ENCODE measurements at places on chromosomes 13 and 19.

- DNase-seq, result no peak
These were observed 466.6 kb downstream of the SLITRK6 start for GRCh38 chr13:85332615-85333014.

- DNase-seq, result no peak
These were observed 30.8 kb downstream of the FAM124A start for GRCh38 chr13:51252954-51253532.

DNA sequence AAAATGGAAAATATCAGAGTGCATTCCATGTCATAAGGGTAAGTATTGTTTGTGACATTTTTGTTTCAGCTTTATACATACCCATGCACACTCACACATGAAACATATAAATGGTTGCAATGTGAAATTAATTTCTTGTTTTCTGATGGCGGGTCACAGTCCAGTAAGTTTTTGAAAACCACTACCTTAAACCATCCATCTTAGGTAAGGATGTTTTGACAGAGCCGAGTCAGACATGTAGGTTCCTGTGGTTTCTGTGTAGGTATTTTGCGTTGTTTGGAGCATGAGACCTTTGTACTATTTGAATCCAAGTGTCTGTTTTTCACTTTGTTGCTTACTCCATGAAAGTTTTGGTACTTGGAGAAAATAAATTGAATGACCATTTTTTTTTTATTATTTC is 121.7 kb downstream of the B3GLCT start:
- DNase-seq, result no peak

GRCh38 chr19:28884786-28885476 is 328.0 kb downstream of the UQCRFS1 start:
- DNase-seq, result no peak

- no peak for DNase-seq
These were observed 14.1 kb downstream of the SLC27A5 start for GRCh38 chr19:58497634-58498170.

DNA sequence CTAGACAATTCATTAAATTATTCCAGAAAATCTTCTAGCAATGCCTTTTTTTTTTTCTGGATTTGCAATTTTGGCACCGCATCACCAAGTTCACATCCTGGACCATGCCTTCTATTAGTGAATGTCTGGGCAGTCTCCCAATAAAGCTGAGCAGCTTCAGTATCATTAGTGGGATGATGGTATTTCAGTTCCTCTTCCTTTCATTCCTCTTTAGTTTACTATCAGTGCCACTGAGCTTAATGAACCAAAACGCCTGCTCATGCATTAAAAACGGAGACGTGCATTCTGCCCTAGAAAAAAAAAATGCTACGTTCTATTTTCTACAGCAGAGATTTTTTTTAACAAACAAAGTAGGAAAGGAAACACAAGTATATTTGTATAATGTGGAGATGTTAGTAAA is 343.0 kb downstream of the PCDH9 start:
- no peak for DNase-seq

DNA sequence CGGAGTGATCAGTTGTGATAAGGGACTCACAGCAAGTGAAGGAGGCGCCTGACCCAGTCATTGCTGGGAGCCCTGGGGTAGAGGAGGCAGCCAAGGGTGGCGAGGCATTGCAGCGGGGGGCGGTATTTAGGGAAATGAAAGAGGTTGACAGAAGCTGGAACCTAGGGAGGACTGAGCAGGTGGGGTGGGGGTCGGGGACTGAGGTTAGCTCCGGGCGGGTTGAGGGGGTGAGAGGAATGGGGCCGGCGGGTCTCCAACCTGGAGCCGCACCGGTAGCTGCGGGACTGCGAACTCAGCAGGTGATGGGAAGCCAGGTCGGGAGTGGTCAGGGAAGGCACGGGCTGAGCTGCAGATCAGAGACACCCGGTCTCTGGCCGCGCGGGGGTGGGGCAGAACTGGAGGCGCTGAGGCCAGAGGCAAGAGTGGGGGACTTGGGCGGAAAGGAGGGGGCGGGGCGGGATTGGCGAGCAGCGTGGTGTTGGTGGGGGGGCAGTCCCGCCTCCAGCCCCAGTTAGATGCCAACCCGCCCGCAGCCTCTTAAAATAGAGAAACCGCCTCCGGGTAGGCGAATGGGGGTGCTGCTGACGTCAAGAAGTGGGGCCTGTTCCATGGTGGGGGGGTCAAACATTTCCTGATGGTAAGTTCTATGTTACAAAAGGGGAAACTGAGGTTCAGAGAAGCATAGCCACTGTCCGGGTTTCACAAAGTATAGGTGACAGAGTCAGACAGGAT is 1.5 kb downstream of the MAST3 start:
- DNase-seq, result no peak

DNA sequence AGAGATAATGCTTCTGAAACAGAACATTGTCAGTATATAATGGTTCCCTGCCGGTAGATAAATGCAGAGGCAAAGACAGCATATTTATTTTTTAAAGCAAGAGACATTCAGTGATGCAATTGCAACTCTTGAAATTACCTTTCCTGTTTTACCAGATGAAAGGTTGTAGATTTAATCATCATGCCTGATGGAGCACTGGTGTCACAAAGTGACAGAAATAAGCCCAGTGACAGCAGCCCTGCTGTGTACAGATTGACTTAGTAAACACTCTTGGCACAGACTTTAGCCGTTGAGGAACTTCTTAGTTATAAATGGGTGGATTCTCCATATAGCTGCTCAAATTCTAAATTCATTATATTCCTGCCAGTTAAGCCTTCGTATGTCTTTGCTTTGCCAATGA is 172.5 kb downstream of the ITGBL1 start:
- DNase-seq, result no peak

DNA sequence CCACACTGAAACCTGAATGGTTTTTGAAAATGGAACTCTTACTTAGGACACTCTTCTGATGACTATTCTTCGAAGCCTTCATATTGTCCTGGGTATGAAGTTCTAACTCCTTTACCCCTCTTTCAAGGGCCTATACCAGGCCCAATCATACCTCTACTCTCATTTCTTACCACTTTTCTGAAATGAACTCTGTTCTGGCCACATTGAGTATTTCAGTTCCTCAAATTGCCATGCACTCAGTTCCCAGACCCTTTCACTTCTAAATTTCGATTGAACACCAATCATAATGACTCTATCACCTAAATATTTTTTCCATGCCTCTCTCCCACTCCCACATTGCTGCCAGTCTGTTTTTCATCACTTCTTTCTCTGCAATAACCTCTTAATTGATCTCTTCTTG is 53.7 kb downstream of the LACC1 start:
- no peak for DNase-seq

GRCh38 chr19:48629599-48630295 is 7.4 kb downstream of the DBP start:
- DNase-seq, result no peak

GRCh38 chr13:101755228-101755887 is 302.9 kb downstream of the ITGBL1 start:
- no peak for DNase-seq

- DNase-seq, result no peak
These were observed 200.2 kb downstream of the KATNAL1 start for GRCh38 chr13:30107121-30107520.

- peak; percentile 86 for DNase-seq
These were observed 22.8 kb upstream of the ITM2B start for GRCh38 chr13:48210178-48210577.

GRCh38 chr13:46861959-46862358 is 34.9 kb downstream of the HTR2A start:
- no peak for DNase-seq

- no peak for DNase-seq
These were observed 33.6 kb downstream of the MTMR6 start for GRCh38 chr13:25253702-25254101.

DNA sequence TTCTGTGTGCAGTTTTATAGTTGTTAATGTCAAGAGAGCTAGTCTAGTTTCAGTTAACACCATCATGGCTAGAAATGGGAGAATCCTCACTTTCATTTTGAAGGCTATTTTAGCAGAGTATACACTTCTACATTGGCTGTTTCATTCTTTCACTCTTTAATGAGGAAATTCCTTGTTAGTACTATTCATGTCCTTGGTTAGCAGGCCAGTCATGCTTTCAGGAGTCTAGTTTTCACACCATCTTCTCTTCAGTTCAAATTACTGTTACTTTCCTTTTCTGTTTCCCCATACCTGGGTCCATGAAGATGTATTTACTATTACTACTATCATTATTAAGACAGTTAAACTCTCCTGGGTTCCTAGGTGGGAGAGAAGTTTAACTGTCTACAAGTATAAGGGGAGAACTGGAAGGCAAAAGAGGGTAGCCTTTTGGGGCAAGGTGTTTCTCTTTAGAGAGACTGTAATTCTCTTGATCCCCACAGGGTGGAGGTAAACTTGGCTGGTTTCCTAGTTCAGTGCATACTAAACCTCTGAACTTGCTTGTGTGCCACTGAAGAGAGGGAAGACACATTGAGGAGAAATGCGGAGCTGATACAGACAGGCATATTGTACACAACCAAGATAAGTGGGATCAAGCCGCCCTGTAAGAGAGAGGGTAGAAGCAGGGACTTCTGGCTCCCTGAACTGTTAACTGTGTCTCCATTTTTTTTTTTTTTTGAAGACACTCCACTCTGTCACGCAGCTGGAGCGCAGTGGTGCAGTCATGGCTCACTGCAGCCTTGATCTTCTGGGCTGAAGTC is 41.3 kb upstream of the IGFL4 start:
- peak; percentile 46 for DNase-seq

DNA sequence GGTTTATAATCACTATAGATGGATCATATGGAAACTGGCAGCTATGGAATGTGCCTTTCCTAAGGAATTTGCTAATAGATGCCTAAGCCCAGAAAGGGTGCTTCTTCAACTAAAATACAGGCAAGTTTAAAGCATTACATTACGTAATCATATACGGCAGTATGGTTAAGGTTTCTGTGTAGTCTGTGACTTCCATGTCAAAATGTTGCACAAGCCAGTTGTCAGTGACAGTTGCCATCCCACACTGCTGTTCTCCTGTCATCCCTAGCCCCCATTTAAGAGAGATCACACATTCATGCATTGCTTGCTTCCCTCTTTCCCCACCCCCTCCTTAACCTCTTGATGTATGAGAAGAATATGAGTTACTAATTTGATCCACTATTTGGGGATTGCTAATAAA is 47.3 kb downstream of the BRCA2 start:
- no peak for DNase-seq

DNA sequence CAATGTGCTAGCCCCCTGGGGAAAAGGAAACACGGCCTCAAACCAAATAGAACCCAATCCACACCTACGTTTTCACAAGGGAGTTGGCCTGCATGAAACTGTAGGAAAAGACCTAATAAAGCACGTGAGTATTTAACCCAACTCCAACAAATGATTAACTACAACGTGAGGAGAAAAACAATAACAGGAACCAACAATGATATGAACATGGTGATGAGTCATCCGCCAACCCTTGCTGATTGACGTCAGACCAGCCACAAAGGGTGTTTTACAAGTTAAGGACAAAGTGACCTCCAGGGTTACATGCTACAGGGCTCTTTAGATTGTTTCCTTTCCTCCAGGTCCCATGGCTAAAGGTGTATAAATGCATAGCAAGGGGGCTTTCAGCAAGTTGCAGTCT is 460.5 kb downstream of the COG6 start:
- peak; percentile 76 for DNase-seq

DNA sequence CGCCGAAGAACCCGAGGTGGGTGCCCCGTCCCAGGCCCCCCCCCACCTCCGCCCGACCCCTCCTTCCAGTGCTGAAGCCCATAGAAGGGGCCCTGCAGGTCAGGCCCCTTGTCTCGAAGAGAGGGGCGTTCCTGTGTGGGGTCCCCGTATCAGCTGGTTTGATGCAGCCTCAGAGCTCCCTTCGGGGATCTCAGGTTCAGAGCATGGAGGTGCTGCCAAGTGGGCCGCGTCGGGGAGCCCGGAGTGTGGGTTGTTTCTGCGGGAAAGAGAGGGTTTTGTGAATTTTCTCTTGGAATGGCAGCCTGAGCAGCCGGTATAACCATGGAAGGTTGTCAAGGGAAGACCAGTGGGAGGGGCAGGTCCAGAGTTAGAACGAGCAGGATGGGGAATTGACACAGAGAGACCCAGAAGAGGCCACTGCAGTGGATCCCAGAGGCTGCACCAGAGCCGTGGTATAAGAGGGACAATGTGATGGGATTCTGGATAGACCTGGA is 384 bp downstream of the TRAPPC2B start:
- DNase-seq, result peak; percentile 20

DNA sequence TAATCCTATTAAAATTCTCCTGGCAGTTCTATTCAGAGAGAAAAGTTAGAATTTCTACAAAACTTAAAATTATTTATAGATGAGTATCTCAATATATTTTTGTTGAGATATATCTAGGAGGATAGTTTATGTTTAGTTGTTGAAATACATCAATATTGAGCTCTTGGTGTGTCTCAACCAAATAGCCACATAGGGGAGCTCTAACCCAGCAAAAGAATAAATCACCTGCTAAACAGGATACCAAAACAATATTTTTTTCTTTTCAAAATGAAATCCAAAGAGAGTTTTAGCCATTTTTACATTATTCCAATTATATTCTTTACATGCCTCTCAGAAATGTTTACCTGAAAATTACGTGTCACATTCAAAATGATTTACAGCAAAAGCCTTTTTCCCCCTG is 954.7 kb downstream of the SLITRK6 start:
- DNase-seq, result peak; percentile 18

DNA sequence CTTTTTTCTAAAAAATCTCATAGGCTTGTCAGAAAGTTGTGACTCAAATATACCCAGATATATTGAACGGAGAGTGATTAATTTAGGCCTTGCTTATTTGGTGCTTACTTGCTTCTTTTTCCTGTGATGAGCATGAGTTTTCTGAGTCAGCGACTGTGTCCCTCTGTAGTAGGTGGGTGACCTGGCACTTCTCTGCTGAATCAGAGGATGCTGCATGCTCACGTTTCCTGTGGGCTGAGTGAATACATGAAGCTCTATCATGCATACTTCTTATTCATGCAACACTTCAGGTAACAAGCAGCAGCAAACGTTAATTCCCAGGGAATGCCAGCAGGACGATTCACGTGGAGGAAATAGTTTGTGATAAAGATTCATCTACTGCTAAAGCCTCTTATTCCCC is 245.0 kb downstream of the KLF5 start:
- DNase-seq, result peak; percentile 48

- DNase-seq, result no peak
These were observed 194.6 kb downstream of the KLF12 start for GRCh38 chr13:73939603-73940002.

DNA sequence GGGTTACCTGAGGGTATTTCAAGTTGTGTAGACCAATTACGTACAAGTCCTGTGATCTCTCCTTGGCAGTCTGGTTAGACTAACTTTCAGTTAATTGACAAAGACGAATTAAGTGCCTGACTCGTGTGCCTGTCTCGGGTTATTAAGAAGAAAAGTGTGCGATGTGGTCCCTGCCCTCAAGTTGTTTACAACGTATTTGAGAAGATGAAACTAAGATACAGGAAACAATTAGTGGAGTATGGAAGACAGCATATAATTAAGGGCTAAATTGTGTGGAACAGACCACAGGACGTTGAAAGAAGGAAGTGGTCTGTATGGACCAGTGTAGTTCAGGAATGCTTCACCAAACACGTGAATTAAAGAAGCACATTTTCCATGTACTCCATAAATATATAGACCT is 49.2 kb downstream of the KLF5 start:
- DNase-seq, result no peak

- no peak for DNase-seq
These were observed 119.0 kb upstream of the OBI1 start for GRCh38 chr13:78777976-78778375.

Data from RWPE1 (cell line).